Brain microvascular endothelial cell (primary cell): ENCODE measurements at places on chromosomes 3 and 15.
A peak's percentile ranks its signal among the peaks of the same experiment; 100 is the strongest.

GRCh38 chr3:162217647-162218046, 721.0 kb downstream of the OTOL1 start:
- DNase-seq, result no peak

DNA sequence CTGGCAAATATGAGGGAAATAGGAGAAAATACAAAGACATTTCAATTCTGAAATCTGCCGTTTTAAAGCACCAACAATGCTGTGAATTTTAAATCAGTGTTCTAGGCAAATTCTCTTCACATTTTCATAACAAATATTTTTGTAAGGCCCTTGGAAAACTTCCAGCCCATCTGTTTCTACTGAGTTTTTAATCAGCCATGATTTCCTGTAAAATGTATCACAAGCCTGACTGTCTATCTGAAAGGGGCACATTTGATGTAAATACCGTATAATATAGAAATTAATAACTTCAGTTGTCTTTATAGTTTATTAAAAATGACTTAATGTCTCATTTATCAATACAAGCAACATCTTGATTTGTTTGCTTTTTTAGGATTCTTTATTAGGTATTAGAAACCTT, 454.7 kb downstream of the PYDC2 start:
- no peak for DNase-seq

- DNase-seq, result no peak
These were observed 28.4 kb downstream of the OXSM start for GRCh38 chr3:25818335-25818734.

DNA sequence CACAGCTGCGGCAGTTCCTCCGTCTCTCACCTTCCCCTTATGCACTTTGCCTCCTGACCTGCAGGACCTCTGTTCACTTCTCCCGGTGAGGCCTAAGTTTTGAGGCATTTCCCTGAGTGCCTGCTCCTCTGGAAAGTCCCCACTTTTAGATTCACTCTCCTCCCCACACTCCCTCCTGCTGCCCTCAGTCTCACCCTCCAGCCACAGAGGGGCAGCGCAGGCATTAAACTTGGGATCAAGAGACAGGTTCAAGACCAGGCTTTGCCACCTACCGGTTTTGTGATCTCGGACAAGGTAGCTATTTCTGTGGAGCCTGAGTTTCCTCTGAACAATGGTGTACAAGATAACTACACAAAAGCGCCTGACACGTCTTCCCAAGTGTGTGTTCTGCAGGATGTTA, 19.4 kb downstream of the SLC6A11 start:
- DNase-seq, result no peak

GRCh38 chr3:157046520-157046919, 113.4 kb downstream of the CCNL1 start:
- no peak for DNase-seq

DNA sequence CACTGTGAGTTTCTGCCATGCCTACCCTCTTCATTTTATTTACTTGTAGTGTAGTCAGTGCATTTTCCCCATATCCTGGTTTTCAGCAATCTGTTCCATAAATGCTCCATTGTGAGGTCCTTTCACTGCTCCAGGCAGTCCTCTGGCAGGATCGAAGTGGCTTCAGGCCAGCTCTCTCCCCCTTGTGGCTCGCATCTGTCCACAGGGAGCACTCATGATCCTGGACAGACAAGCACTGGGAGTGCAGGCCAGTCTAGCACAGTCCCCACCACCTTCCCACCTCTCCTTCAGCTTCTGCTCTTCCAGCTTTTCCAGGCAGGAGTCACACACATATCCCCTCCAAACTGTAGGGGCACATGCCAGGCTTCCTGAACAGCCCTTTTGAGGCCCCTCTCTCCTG, 173.6 kb downstream of the PPM1L start:
- peak; percentile 28 for DNase-seq

- DNase-seq, result no peak
These were observed 23.9 kb downstream of the MED12L start for GRCh38 chr3:151109286-151109800.

- no peak for DNase-seq
These were observed 21.2 kb downstream of the CMTM7 start for GRCh38 chr3:32412887-32413286.

DNA sequence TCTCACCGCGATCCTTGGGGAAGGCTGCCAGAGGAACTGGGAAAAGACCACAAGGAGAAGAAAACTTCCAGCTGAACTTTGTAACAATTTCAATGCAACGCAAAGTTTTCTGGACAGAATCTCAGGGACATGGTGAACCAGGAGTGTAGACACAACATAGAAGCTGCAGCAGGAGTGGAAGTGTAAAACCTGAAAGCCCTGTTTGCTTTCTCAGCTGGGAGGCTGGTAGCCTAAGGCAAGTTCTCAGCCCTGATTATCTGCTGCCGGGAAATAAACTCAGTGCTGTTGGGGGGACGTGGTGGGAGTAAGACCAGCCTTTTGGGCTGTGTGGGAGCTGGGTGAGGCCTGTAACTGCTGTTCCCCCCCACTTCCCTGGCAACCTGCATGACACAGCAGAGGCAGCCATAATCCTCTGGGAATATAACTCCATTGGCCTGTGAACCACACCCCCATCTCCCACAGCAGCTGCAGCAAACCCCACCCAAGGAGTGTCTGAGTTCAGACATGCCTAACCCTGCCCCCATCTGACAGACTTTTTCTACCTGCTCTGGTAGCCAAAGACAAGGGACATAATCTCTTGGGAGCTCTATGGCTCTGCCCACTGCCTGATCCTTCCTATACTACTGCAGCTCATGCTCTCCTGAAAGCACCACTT, 106.7 kb downstream of the ZNF621 start:
- no peak for DNase-seq

DNA sequence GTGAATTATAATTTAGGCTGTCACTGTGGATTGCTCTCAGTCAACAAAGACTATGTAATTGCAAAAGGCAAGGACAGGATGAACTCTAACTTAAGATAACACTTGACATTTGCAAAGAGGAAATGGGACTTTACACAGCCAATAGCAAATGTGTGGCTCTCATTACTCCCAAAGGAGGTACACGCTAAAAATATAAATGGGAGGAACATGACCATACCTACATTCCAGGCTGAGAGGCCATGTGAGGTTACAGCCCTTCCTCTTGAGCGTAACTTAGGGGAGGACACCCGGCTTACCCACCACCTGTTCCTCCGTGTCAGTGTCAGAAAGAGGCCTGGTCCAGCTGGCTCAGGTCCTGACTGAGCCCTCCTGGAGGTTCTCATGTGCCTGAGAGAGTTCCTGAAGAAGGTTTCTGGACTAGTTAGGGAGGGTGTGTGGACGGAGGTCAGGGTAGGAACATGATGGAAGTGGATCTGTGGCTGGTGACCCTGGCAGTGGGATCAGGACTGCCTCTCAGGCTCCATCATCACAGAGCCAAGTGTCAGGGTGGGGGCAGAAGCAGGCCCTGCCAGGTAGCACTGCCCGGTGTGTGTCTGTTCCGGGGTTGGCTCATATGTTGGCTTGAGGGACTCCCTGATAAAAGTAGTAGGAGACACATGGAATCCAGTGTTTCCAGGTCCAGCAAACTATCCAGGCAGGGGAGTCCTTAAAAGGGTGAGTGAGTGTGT, 7.9 kb downstream of the POPDC2 start:
- DNase-seq, result no peak

DNA sequence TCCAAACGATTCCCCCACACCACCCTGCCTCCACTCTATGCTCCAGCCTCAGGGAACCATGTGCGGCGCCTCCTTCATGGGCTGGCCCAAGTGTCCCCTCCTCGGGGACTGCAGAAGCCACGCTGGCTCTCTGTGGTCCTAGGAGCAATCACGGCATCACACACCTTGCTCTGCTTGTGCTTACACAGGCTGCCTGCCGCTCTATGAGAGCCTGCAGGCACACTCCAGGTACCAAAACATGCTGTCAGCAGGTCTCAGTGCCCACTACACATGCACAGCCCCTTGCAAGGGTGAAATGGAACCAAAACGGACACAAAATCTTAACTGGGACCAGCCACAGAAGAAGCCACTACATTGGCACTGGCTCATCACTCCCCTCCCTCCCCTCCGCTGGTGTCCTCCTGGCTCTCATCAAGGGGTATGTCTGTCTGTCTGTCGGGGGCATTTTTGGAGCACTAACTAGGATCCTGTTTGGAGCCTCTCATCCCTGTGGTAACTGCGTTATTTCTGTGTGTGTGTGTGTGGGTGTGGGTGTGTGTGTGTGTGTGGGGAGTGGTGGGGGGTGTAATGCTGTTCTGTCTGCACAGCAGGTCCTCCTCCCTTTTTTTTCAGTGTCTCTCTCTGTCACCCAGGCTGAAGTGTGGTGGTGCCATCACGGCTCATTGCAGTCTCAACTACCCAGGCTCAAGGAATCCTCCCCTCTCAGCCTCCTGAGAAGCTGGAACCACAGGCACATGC, 60.6 kb downstream of the DHX30 start:
- no peak for DNase-seq

GRCh38 chr15:98649472-98650416, 1.4 kb downstream of the IGF1R start:
- no peak for DNase-seq

- no peak for DNase-seq
These were observed 93.2 kb downstream of the MAGI1 start for GRCh38 chr3:65945480-65945879.
